ENCODE measurements at places on chromosomes 13 and 19.

GRCh38 chr13:103895835-103896531 is 829.8 kb upstream of the SLC10A2 start:
- no peak for DNase-seq

- no peak for DNase-seq
Measured at GRCh38 chr13:100300708-100301107, 211.8 kb downstream of the PCCA start.

DNA sequence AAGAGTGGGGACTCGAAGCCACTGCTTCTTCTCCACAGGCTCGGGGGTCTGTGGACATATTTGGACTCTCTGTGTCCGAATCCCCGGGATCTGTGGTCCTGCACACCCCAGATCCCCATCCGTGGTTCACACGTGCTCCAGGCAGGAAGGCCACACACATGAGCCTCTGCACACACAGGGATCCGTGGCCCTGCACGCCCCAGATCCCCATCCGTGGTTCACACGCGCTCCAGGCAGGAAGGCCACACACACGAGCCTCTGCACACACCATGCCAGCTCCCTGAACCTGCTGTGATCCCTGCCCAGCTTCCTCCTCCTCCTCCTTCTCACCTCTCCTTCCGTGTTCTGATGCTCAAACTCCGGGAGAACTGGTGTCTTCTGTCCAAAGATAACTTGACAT is 3.1 kb downstream of the TEX29 start:
- no peak for DNase-seq

DNA sequence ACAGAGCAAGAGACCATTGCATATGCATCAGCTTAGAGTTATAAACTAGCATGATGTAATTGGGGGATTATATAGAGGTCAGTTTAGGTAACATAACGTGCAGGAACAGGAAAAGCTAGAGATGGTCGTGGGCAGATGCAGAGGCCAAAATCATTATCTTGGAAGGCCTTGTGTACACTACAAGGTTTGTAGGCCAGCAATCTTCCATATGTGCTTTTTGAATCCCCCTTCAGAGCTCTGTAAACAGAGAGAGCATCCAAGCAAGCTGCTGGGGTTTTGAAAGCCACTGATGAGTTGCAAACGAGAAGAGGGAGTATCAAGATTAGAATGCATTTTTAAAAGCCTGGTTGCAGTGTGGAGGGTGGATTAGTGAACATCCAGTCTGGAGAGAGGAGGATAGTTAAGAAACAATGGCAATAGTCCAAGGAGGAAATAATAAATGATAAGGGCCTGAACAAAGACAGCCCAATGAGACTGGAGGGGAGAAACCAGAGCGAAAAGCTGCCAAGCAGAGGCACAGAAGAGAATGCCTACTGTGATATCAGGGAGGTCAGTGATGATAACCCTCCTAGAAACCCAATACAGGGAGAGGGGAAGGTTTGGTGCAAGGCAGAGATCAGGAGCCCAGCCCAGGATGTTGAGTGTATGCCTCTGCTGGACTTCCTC is 109.6 kb downstream of the ZAR1L start:
- no peak for DNase-seq

Data from HFF-Myc (cell line).